Left forelimb (tissue), 1 donor: ENCODE measurements at places on chromosomes 4 and X.

GRCh38 chr4:170138580-170139194 lies 48.9 kb upstream of the AADAT start:
- peak; percentile 72 for DNase-seq

DNA sequence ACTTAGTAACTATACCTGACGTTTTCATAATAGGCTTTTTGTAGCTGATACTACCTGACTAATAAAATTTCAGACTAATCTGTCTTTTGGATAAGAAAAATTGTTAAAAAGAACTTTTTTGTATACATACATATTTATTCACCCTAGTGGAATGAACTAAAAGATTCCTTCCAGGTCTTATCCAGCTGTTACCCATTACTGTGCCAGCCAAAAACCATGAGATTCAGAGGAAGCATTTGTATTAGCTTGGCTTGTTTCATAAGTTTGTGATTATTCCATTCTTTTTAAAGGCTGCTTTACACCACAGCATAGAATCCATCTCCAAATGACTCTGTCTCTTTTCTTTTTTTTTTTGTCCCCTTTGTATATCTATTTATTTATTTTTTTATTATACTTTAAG lies 149.4 kb downstream of the FAT4 start:
- DNase-seq = no peak

DNA sequence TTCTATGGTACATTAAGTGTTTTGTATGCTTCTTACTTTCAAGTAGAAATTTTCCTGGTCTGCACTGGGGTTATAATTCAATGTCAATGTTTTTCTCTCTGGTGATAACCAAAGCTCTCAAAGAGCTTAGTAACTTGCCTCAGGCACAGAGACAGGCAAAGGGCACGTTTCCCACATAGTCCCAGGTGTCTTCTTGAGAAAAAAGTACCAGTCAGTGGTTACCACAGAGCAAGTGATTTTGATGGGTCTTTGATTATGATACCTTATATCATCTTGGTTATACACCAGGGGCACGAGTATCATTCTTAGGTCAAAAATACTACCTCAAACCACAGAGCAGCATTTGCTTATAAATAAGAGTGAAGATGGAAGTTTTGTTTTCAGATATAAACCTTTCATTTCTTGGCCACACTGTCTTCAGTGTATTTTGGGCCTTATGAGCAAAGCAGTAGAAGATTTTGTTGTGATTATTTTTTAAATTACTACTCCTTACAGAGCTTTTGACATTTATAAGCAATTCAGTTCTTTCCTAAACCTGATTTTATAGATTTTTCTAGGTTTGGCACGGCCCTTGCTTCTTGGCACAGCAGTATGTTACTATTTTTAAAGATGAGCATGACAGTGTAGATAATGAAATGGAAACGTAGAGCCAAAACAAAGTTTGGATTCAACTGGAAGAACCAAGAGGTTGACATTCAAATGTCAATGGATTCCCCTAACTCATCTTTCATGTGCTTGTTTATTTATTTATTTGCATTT lies 85.3 kb upstream of the TLL1 start:
- no peak for DNase-seq

DNA sequence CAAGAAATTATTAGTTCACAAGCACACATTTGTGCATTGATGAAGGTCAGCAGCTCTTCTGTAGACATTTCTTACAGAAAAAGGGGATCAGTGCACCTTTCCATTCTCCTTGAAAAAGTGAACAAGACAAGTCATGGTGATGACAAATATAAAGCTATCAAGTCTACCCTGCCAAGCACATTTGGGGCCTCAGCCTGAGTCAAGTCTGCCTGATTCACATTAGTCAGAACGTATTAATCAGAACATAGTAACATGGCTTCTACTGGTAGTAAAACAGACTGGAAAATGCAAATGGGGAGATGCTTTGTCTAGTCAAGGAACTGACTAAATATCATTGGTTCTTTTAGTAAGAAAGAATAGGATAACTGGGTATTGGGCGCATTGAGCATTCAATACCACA lies 2305.1 kb downstream of the PCDH7 start:
- DNase-seq = no peak

DNA sequence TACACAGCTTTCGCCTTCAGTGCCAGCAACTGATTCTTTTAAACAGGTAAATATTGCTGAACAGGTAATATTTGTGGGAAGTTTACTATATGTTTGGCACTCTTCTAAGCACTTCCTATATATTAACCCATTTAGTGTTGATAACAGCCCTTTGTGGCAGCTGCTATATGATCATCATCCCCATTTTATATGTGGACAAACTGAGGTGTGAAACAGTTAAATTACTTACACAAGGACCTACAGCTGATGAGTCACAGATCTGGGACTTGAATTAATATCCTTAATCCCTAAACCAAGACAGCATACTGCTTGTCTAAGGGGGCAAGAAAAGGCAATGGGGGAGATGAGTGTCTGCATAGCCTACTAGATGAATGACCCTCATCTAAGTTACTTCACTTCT lies 2.9 kb downstream of the SMIM20 start:
- DNase-seq = no peak

GRCh38 chrX:12567857-12568256 lies 223.4 kb upstream of the PRPS2 start:
- DNase-seq = no peak

- DNase-seq = no peak
Observed at GRCh38 chr4:40564815-40565483, 64.7 kb downstream of the RBM47 start.

- no peak for DNase-seq
Observed at GRCh38 chr4:8646296-8647093, 53.9 kb downstream of the CPZ start.

DNA sequence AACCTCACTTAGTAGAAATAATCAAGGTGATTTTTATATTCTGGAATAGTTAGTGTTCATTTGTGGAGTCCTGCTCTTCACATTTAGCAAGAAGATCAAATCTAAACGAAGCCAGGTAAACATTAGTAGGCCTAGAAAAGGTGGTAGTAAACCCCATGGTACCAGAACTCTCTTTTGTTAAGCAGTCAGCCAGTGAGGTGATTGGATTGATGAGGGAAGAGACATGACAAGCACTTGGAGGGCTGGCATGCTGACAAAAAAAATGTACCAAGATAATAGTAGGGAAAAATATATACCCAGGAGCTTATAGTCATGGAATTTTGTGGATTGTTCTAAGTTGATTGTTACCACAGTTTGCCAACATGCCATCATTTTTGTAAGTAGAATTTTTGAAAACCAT lies 163.8 kb downstream of the BANK1 start:
- DNase-seq = no peak

- no peak for DNase-seq
Observed at GRCh38 chr4:123235431-123235830, 161.2 kb upstream of the SPRY1 start.

- no peak for DNase-seq
Observed at GRCh38 chrX:57133706-57134105, 3.5 kb downstream of the SPIN2A start.

DNA sequence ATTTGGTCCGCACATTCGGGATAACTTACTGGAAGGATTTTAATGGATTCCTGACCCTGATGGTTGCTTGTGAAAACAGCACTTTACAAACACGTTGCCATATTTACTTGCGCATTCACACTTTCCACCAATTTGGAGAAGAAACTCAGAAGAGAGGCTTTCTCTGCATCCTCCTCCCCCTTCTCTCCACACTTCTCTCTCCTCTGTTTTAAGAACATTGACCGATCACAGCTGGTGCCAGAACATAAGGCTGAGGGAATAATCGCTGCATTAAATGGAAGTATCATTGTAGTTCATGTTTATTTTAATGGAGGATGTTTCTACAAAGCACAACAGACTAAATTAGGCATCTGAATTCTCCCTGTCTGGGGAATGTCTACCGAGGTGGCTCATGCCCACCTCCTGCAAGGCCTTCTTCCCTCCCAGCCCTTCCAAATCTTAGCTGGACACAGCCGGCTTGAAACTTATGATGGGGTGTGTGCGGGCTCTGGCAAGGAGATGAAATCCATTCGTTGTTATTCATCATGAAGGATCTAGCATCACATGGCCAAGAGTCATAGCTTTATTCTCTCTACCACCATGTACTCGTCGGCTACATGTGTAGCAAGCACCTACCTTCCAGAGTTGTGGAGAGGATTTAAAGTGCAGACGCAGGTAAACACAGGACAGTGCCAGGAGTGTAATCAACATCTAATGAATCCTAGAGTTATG lies 204.1 kb downstream of the LDB2 start:
- no peak for DNase-seq

- DNase-seq = no peak
Observed at GRCh38 chrX:136694431-136695087, 46.6 kb downstream of the CD40LG start.

GRCh38 chrX:39903343-39903742 lies 194.4 kb downstream of the BCOR start:
- no peak for DNase-seq

DNA sequence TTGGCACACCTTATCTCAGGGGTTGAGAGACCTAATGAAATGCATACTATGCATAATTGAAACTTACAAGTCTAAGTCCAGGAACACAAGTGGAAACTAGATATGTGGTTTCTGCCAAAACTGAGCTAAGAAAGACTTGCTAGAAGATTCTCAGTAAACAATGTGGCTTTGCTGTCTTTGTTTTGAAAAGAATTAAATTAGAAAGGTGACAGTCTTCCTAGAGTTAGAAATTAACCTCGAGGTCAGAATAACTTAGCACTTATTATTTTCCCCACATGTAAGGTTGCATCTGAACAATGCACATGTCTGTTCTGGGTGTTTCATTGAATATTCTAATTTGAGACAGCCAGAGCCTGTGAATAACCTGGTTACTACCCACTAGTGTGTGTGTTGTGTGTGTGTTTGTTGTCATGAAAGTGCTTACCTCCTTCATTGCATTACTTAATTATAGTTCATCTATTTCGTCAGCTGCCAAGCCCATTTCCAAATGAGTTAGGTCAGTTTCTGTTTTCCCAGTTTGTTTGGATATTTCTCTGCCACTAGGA lies 1.5 kb downstream of the EREG start:
- no peak for DNase-seq

GRCh38 chr4:128362760-128363159 lies 75.1 kb upstream of the PGRMC2 start:
- DNase-seq = no peak

DNA sequence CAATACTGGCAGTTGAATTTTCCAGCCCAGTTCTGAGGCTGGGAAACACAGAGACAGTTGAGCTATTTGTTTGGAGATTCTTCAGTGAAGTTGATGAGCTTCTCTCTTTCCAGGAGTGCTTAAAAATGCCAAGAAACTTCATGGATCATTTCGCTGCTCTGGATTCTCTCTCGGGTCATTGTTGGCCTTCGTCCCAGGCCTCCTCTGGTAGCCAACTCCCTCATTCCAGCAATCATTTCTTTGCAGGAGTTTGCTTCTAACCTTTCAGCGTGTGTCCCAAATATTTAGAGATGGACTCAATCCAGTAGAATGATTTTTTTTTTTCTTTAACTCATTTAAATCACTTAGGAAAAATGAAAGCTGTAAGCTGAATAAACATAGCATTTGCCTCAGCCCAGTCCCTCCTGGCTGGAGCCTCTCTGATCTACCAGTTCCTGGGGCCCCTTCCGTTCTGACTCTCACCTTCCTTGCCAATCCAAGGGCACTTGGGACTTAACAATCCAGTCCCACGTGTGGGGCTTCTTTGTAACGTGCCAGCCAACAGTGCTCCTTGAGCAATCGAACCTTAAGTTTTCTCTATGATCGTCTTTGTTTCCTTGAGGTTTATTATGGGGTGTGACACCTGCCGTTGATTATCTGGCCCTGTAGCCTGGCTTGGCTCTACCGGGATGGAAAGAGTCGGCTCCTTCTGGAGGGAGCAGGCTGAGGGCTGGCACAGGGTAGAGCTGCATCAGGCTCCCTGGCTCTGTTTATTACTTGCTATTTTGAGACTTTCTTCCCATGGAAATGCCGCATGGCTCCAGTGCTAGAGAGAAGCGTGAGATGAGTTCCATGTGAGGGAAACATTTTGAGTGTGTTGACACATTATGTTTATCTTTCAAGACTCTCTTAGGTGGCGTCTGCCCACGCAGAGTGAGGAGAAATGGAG lies 80.4 kb upstream of the GPC4 start:
- peak; percentile 80 for DNase-seq
